ENCODE measurements at places on chromosomes 7 and 10.

DNA sequence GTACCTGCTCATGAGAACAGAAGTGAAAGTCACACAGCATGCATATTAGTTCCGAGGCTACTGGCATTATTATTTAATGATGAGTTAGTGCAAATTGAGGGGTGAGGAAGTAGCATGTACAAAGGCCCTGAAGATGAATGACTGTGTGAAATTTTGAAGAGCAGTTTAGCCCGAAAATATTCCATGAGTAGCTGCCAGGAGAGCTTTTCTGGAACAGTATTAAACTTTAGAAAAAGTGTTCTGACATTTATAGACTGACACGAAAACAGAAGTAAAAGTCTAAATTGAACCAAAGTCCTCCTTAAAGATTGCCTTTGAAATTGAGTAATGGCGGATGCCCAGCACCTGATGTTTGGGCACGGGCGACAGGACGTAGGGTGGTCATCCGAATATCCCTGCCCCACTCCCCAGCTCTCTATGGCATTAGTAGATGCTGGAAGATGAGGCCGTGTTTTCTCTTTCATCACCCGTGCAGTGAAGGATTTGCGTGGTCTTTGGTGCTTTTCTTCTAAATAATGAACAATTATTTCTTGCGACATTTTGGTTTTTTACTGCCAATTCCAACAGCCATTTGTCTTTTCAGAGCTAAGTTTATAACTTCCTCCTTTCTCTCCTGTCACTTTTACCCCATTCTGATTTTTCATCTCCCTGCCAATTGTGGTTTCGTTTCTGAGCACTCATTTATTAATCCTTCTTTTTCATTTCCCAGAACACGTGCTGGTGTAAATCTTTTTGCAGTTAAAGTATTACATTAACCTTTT, 192.6 kb downstream of the MGMT start:
- DNase-seq, result no peak

GRCh38 chr7:121275204-121275603, 53.6 kb upstream of the WNT16 start:
- DNase-seq, result no peak

- DNase-seq, result peak; percentile 97
Observed at GRCh38 chr10:97543025-97543546, 29.5 kb upstream of the ANKRD2 start.

- no peak for DNase-seq
Observed at GRCh38 chr7:118148930-118149329, 35.0 kb upstream of the LSM8 start.

- peak; percentile 96 for DNase-seq
Observed at GRCh38 chr10:79067241-79068202, 1.2 kb upstream of the ZMIZ1 start.

GRCh38 chr10:6978187-6978627, 398.1 kb upstream of the PRKCQ start:
- DNase-seq, result no peak

DNA sequence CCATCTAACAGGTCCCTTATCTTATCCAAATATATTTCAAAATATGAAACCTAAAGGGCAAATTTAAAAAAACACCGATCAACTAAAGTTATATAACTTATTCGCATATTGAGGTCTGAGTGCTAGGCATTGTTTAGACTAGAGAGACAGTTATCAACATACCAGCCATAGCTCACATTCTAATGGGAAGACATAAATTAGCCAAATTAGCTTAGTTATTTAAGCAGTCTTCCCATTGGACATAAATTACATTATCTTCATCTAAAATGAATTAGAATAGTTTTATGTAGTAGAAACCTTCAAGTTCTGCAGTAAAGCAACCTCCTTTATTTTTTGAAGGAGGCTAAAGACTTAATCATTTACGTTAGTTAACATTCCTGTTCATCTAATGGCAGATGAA, 17.4 kb downstream of the KIF5B start:
- DNase-seq, result no peak

- no peak for DNase-seq
Observed at GRCh38 chr7:151010037-151010306, 14.3 kb downstream of the ATG9B start.

DNA sequence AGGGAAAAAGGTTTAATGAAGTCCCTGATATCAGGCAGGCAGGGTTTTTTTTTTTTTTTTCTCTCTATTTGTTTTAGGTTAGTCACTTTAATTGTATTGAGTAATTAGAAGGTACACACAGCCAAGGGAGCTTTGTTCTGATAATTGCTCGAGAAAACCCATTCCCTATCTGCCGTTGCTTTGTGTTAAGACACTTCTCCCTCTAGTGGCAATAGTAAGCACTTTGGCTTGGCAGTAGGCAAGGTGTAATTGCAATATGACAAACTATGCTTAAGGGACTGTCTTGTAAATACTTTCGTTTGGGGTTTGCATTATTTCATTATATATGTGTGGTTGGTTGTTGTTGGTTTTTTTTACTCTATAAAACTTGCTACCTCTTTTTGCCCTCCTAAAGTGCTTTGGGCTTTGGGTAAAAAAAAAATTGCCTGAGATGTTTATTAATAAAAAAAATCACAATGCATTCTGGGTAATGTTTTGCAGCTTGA, 113.4 kb downstream of the BTRC start:
- DNase-seq, result no peak

- DNase-seq, result no peak
Observed at GRCh38 chr7:131111081-131111576, 216.5 kb upstream of the MKLN1 start.

- no peak for DNase-seq
Observed at GRCh38 chr10:114575417-114576131, 82.5 kb downstream of the ABLIM1 start.

- no peak for DNase-seq
Observed at GRCh38 chr7:35424869-35425495, 171.1 kb upstream of the TBX20 start.

DNA sequence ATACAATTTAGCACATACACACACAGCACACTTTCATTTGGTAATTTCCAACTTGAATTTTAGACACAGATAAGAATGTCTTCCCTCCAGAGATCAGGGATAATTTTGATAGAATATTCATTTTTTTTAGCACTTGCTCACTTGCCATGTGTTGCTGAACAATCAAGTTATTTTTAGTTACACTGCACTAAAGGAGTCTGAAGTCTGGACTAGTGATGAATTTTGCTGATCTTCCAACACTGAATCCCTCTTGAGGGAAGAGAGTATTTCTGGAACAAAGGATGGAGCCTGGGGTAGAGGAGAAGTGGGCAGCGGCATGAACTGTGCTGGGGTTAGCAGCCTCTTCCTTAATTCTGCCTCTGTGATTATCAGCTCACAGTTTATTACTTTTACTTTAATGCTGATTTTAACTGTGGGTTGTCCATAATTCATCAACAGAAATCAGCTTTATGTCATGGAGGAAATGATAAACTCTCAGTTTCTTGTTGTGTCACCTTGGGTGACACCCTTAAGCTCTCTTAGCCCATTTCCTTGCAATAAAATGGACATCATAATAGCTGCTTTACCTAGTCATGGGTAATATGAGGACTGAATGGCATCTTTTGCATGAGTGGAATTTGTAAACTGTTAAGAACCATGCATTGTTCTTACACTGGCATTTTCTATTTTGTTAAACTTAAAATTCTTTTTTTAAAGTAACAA, 32.1 kb downstream of the SGPL1 start:
- no peak for DNase-seq

DNA sequence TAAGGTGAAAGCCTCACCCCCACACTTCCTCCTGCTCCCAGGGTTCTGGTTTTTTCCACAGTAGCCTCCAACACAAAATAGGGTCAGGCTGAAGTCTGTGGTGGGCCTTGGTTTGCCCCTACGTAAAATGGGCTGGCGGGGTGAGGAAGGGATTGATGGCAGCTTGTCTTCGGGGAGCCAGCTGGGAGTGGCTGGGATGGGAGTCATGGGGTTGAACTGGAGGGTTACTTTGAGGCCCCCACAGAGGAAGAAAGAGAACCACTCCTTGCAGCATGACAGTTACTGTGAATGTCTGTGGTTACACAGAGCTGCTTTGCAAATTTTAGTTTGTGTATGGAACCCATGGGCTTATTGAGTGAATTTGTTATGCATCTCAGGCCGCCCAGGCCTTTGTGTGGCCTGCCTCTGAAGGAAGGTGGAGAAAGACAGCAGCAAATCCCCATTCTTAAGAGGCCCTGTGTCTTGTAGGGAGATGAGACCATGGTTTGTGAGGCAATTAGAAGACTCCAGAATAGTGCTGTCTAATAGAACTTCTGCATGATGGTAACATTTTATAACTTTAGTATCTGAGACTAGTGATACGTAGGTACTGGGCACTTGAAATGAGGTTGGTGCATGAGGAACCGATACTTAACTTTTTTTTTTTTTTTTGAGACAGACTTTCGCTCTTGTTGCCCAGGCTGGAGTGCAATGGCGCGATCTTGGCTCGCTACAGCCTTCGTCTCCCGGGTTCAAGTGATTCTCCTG, 8.1 kb downstream of the TRIM8 start:
- no peak for DNase-seq

GRCh38 chr10:74213571-74214162, 62.6 kb downstream of the ADK start:
- DNase-seq, result no peak

GRCh38 chr7:3250725-3251124, 50.3 kb upstream of the SDK1 start:
- DNase-seq, result no peak

- no peak for DNase-seq
Observed at GRCh38 chr7:141262101-141263090, 188.5 kb downstream of the TMEM178B start.

DNA sequence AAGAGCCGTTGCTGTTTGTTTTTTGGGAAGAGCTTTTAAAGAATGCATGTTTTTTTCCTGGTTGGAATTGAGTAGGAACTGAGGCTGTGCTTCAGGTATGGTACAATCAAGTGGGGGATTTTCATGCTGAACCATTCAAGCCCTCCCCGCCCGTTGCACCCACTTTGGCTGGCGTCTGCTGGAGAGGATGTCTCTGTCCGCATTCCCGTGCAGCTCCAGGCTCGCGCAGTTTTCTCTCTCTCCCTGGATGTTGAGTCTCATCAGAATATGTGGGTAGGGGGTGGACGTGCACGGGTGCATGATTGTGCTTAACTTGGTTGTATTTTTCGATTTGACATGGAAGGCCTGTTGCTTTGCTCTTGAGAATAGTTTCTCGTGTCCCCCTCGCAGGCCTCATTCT, 31.6 kb downstream of the PFKFB3 start:
- no peak for DNase-seq

GRCh38 chr7:104850374-104850773, 163.6 kb upstream of the KMT2E start:
- DNase-seq, result no peak

DNA sequence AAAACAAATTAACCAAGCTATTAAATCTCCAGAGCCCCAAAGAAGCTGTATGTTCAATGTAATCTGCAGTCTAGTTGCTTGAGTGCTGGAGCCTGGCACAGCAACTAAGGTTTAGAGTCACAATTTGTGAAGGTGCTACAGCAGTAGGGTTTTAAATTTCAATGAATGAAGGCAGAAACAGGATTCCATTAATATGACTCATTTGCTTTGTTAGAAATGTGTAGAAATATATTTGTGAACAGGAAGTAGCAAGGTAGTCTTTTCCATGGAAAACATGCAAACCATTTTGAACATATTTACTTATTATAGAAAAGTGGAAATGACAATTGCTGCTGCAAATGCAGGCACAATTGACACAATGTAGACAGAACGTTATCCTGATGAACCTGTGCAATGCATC, 149.0 kb upstream of the STEAP4 start:
- DNase-seq, result no peak

DNA sequence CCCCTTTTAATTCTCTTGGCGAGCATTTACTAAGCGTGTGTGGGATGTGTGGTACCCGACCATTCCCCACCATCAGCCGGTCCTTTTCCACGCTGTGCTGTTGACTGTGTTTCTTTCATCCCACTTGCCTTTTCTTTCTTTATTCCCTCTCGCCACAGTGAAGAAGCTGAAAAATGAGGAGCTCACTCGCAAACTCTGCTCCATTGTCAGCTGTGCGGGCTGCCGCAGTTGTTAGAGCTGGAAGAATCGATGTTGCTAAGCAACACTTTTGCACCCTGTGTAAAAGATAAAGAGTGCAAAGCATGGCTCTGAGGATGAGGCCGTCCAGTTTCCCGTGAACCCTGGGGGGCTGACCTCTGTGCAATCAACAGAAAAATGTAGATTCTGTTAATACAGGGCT, 203.1 kb upstream of the NEBL start:
- DNase-seq, result no peak

DNA sequence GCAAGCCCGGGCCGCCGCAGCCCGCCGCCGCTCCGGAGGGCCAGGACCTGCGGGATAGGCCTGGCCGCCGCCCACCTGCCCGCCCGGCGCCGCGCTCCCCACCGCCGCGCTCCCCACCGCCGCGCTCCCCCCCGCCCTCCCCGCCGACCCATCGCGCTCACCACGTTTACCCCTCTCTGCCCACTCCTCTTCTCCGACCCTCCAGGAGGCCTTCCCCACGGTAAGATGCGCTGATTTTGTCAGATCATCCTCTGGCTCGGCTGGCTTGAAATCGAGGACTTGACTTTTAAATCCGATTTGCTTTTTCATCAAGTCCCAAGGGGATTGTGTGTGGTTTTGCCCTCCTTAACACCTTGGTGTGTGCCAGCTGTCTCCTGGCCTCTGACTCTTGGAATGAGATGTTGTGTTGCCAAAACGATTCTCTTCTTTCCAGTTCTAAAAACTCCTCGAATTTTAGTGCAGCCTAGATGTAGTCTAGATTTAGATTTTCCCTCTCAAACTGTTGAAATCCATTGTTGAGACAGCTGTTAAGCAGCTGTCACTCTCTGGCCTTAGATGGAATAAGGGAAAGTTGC, 738 bp downstream of the POM121 start:
- no peak for DNase-seq

DNA sequence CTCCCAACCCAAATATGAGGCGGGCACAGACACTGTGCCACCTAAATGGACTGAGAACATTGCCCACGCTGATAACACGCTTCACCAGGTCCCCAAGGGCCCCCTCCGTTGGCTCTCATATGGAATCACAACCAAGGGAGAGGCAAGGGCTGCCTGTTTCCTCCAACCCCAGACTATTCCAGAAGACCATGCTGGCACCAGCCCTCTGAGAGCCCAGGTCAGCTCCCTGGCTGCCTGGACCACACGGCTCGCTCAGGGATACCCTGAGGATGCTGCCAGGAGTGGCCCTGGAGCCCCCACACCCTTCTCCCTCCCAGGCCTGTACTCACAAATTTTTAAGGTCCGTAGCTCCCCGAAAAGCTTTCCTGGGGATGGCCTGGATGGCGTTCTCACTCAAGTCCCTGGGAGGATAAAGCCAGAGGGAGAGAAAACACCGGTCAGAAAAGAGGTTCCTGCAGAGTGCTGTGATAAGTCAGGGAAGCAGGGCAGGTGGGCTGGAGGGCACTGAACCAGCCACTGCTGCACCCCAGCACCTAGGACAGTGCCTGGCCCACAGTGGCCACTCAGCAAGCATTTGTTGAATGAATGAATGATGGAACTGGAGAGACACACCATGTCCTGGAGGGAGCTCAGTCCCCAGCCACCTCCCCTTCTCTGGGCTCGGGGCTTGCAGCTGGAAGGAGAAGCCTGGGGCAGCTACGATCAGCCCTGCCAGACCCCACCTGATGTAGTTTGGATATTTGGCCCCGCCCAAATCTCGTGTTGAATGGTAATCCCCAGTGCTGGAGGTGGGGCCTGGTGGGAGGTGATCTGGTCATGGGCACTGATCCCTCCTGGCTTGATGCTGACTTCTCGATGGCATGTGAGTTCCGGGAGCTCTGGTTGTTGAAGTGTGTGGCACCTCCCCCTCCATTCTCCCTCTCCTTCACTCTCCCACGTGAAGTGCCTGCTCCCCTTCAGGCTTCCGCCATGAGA, 119.8 kb downstream of the SLIT1 start:
- DNase-seq, result peak; percentile 44

- no peak for DNase-seq
Observed at GRCh38 chr7:47938574-47939165, 9.6 kb downstream of the PKD1L1 start.

GRCh38 chr7:135111379-135111778, 36.5 kb upstream of the TMEM140 start:
- DNase-seq, result no peak

Data from posterior cingulate gyrus (tissue), 11 donors.